ENCODE measurements at places on chromosomes 2 and 18.

DNA sequence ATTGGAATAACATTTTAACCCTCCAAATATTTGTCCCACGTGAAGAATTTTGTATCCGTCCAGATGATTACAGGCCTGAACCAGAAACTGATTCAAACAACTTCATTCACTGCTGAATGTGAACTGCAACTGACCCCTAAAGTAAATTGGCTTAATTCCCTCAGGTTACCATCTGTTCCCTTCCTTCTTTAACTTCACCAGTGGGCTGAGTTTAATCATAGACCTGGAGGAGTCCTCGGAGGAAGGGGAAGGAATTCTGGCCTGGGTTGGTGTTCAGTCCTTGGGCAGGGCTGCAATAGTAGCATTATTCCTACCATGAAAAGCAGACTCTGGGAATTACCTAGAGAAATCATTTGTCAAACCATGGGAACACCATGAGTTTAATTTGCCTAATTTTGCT lies 207.4 kb downstream of the TMEM247 start:
- no peak for DNase-seq

- no peak for DNase-seq
These were observed 226.3 kb downstream of the NBAS start for GRCh38 chr2:15334644-15335326.

DNA sequence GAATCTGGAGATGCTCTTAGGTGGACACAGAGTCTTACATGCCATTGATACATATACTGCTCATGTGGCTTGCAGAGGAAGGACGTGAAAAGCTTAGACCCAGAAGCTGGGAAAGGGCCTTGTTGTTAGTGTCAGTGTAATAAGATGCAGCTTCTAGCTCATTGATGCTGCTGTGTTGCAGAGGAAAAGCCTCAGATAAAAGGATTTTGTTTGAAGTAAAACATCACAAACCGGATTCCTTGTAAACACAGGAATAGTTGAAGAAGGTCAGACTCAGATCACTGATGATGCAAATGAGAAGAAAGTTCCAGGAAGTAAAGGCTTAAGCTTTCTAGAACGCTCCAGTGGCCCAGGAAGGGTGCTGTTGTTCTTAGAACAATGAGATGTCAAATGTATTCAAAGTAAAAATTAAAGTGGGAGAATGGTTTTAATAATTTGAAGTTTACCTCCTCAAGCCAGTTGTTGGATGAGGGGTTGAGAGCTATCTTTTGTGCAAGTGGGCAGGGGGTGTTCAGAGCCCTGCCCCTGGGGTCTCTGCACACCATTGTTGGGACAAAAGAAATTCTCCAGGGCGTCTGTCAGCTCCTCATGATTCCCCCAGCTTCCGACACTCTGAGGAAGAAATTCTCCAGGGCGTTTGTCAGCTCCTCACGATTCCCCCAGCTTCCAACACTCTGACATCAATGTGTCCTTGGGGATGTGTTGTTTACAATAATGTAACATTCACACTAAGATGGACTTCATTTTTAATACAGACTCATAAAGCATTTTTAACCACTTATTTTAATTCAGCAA lies 61.3 kb upstream of the CHMP1B start:
- DNase-seq, result no peak

GRCh38 chr2:44668336-44668735 lies 273.2 kb upstream of the SIX3 start:
- DNase-seq, result no peak

DNA sequence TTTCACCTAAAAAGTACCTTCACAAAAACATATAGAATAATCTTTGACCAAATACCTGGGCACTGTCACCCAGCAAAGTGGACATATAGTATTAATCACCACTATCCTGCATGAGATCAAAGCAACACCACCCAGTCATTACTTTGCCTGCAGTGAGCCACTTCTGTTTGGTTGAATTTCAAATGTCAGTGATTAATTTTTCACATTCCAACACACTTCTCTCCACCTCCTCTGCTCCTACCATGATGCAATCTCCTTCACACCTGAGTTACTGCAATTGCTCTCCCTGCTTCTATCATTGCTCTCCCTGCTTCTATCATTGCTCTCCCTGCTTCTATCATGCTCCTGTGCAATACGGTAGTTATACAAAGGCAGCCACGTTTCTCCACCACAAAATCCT lies 106.1 kb upstream of the NETO1 start:
- no peak for DNase-seq

DNA sequence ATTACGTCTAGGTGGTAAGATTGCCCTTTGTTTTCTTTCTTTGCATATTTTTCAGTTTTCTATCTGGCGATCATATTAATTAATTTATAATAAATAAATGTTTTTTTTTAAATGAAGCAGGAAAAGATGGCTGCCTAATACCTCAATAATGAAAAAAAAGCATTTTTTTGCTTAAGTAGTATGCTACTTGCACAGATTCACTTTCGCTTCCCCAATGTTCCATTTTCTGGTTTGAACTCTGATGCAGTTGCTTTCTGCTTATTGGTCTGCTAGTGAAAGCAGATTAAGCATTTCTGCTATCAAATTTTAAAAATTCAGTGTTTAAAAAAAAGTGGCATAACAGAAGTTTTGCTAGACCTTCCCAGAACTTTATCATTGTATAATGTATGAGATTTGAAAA lies 11.9 kb upstream of the TMEM182 start:
- DNase-seq, result no peak

- no peak for DNase-seq
These were observed 47.7 kb downstream of the NCOA1 start for GRCh38 chr2:24538720-24539119.

Data from right hindlimb (tissue), 1 donor.